ENCODE measurements at places on chromosomes 11 and 22. TPM values are rescaled to one million over a fixed set of nuclear protein-coding genes. Genes with fewer than 3 reads are reported as not detected.

Gene FAM111A
- total RNA-seq = 102 TPM

Gene P2RX6
- total RNA-seq = 3.5 TPM

DNA sequence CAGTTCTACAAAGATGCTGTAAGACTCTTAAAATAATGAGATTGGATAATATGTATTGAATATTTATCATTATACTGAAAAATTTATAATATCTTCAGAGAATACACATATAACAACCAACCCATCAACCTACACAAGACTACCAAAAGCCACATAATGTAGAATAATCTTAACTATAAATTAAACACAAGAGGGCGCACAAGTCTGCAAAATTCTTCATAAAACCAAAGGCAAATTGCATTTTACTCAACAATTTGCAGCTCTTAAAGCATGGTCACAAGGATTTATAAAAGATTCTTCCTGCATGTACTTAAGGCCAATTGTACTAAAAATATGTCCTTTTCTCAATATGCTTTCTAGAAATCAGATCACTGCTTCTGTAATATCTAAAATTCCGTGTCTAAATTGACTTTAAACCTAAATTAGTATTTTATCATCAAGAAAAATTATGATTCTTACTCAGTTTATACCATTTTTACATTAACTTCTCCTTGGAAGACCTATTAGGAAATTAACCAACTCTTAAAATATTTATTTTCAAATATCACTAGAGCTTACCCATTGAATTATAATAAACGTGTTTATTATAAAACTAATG is 79.0 kb downstream of the TTC28 start:
- DNase-seq = peak; percentile 26

GRCh38 chr11:93063086-93063485 is 93.6 kb downstream of the MTNR1B start:
- DNase-seq = no peak

DNA sequence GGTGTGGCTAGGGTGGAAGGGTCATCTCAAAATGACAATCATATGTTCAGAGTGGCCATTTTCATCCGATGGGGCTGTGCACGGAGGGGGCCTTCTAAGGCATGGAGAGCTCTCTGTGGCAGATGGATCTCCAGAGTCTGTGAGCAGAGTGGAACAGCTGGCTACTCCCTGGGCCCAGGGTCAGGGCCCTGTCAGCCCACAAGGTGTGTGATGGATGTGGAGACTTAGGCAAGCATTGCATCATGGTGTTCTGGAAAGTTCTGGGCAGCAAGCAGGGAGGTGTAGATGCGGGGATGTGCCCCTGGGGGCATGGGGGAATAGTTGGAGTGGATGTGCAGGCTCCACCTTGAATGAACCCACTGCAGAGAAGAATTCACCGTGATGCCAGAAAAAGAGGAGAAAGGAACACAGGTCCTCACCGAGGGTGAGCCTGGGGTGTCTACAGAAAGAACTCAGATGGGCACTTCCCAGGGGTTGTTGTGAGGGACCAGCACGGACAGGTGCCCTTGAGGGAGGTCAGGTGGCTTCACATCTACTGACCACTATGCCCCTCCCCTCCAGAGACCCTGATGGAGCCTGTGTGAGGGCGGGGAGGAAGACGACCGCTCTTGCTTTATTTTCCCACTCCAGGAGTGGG is 51.1 kb downstream of the CHRDL2 start:
- no peak for DNase-seq

GRCh38 chr22:29555065-29555644 is 1.6 kb upstream of the THOC5 start:
- no peak for DNase-seq

Data from A172 (cell line).